ENCODE measurements at places on chromosomes 3 and 15.
A peak's percentile ranks its signal among the peaks of the same experiment; 100 is the strongest.

DNA sequence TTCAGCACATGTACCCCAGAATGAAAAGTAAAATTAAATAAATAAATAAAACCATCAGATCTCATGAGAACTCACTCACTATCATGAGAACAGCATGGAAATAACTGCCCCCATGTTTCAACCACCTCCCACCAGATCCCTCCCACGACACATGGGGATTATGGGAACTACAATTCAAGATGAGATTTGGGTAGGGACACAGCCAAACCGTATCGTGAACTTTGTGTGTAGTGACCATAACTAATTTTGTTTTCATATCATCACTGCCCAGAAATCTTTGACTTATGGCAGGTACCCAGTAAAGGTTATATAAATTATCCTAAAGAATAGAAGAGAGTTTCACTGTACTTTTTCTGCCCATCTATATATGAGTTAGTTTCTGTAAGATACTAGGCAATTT is 766.5 kb downstream of the ROBO1 start:
- DNase-seq = no peak

DNA sequence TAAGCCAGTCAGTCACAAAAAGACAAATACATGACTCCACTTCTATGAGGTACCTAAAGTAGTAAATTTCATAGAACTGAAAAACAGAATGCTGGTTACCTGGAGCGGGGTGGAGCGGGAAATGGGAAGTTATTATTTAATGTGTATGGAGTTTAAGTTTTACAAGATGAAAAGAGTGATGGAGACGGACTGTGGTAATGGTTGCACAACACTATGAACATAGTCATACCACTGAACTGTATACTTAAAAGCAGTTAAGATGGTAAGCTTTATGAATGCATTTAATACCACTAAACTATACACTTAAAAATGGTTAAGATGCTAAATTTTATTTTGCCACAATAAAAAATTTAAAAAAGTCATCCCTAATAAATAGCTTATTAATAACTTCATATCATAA is 23.2 kb downstream of the SFMBT1 start:
- DNase-seq = no peak

GRCh38 chr3:146142757-146143156 is 18.2 kb downstream of the PLOD2 start:
- DNase-seq = no peak

- DNase-seq = no peak
These were observed 24.5 kb downstream of the PDE8A start for GRCh38 chr15:85006201-85006600.

DNA sequence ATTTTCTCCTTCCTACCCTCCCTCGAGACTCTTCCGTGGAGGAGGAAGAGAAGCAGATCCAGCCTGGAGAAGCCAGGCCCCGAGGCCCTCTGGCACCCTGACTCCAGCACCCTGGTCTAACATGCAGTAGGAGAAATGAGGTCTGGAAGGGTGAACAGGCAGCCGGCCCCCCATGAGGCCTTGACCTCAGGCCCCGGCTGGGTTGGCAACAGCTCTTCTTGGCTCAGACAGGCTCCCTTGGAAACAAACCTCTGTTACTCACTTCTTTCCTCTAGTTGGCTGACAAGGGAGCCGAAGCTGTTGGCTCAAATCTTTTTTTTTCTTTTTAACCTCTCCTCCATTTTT is 73.4 kb downstream of the CPN2 start:
- DNase-seq = peak; percentile 82

DNA sequence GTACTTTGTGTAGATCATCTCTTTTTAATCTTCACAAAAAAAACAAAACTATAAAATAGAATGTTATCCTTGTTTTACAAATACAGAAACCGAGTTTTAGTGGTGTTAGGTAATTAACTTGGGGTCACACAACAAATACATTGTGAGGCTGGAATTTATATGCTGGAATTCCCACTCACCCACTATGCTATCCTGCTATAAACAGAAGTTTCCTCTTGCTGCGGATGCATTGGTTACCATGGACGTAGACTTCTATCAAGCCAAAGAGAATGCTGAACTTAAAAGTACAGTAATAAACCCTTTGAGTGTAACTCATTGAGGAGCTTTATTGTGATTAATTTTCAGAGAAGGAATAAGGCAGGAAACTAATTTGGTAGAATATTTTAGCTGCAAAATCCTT is 9.2 kb downstream of the SNAP23 start:
- no peak for DNase-seq

GRCh38 chr3:19254189-19254588 is 105.9 kb downstream of the KCNH8 start:
- no peak for DNase-seq

- DNase-seq = no peak
These were observed 32.5 kb downstream of the CHST2 start for GRCh38 chr3:143152043-143152442.

DNA sequence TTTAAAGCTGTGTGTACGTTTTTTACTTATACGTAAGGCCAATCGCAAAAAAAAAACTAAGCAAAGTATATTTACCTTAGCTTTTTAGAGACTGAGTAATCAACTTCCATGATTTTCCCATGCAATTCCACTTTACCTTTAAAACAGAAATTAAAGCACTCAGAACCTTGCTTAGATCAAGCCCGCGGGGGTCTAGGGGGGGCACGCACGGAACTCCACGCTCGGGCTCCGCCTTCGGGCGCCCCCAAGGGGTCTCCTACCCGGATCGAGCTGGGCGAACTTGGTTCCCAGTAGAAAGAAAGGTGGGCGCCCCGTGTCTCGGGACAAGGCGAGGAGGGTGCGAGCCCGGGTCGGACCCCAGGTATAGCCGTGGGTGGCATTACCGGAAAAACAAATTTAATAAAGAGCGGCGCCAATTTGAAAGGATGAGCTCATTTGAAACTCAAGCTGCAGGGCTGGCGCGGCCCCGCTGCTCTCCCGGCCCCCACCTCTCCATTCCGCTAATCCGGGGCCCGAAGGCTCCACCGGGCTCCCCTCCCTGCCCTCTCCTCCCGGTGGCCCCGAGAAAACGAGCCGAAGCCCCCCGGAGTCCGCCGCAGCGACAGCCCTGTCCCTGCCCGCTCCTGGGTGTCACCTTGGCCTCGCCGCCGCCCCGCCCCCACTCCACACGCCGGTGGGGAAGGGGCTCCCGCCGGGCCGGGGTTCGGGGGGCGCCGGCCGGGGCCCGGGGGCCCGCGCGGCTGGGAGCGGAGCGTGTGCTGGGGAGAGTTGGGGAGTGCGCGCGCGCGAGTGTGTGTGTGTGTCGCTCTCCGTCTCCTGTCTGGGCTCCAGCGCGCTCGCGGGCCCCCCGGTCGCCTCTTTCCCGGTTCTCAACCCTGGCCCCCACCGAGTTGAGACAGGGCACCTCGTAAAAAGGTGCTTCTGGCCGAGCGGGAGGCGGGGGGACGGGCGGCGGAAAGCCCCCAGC is 1.5 kb downstream of the IGF2BP2 start:
- peak; percentile 63 for DNase-seq

DNA sequence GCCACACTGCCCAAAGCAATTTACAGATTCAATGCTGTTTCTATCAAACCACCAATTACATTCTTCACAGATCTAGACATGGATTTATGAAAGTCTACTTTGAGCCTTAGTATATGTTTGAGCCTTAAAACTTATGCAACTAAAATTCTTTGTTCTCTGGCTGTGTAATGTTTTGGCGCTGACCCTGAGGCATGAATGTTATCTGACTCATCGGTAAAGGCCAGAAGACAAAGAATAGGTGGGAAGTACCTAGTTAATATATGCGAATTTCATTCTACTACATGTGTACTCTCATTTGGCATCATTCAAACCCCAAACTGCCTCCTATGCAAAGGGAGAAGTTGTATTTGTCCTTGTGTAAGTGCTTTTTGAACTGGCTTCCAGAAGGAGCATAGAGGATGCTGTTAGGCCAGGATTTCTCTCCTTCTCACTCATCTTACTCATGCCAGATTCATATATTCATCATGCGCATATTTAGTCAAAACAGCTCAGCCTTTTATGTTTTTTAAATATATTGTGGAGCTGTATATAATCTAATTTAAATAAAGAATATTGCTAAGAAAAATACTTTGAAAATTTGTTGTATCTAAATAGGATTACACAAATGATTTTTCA is 204.2 kb downstream of the NFKBIZ start:
- DNase-seq = no peak

Measured in muscle of arm (tissue), 14 donors.